RPMI8226 (cell line): ENCODE measurements at places on chromosomes 1 and 21.

DNA sequence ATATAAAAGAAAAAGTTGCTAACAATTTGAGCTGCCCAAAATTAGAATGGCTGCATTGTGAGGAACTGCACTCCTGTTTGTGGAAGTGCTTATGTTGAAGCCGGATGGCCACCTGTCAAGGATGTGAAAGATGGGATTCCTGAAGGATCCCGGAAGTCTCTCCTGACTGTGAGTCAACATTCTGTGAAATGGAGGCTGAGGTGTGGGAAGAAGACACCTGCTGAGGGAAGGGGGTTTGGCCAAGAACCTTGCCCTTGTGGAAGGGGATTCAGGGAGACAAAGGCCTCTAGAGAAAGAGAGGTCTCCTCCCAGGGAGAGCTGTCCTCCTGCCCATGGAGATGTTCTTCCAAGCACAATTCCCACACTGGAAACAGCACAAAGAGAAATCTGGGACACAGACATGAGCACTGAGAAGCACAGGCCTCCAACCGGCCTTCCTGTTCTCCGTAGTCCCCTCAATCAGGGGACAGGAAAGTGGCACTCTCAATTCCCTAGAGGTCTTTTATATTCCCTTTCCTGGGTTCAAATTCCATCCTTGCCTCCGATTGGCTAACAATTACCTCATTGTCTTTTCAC, 70.5 kb downstream of the CD2 start:
- DNase-seq, result no peak

DNA sequence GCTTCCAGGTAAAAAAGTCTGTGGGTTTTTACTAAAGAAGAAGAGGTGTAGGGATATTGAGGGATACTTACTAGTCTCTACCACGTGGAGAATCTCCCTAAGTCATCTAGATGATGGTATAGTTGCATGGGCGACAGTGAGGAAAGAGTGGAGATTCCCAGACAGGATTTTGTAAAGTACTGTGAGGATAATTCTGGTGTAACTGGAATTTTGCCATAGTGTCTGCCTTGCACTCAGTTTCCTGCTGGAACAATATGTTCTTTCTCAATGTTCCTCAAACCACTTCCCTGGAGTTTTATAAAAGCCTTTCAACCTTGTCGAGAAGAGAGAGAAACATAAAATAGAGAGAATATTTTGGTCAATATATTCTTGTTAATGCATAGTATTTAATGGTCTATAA, 95.1 kb upstream of the WLS start:
- no peak for DNase-seq

DNA sequence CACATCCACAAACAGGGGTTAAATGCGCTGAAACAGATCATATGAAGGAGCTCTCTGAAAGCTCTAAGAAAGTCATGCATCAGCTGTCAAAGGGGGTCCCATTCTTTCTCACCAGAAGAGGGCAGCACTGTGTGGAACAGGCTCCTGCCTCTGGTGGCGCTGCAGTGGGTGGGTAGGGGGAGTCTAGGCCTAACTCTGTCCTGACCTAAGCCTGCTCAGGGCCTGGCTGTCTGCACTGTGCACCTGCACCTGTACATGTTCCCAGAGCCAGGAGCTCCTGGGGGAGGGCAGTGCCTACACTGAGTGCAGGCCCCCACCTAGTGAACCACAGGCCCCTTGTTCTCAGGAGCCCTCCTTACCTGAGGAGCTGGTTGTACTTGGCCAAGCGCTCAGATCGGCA, 16.0 kb downstream of the ENO1 start:
- peak; percentile 50 for DNase-seq

GRCh38 chr1:116544588-116545358, 26.1 kb downstream of the CD58 start:
- DNase-seq, result no peak

GRCh38 chr1:96481409-96481808, 240.2 kb upstream of the PTBP2 start:
- no peak for DNase-seq

DNA sequence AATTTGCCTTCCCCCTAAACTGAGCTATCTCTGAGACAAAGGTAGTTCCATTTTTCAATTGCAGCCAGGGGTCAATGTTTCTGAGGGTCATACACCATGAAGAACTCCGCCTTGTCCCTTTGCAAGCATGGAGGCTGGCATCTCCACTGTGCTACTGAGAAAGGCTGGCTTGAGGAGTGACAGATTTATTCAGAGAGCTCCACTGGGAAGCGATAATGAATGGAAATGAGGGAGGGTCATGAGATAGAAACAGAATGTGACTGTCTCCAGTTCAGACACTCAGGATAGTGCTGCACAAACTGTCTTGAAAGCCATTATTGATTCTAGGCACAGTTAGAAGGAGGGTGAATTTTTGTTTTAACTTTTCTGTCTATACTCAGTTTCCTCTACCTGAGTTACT, 197.5 kb downstream of the ZNF326 start:
- DNase-seq, result no peak

DNA sequence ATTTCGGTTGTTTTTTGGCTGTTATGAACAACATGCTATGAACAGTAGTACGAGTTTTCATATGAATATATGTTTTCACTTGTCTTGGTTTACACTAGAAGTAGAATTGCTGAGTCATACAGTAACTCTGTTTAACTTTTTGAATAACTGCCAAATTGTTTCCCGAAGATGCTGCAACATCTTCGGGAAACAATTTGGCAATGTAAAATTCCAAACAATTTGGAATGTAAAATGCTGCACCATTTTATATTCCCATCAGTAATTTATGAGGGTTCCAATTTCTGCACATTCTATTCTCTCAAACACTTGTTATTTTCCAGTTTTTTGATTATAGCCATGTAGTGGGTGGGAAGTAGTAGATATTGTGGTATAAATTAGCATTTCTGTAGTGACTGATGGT, 11.6 kb downstream of the PCBP3 start:
- no peak for DNase-seq

DNA sequence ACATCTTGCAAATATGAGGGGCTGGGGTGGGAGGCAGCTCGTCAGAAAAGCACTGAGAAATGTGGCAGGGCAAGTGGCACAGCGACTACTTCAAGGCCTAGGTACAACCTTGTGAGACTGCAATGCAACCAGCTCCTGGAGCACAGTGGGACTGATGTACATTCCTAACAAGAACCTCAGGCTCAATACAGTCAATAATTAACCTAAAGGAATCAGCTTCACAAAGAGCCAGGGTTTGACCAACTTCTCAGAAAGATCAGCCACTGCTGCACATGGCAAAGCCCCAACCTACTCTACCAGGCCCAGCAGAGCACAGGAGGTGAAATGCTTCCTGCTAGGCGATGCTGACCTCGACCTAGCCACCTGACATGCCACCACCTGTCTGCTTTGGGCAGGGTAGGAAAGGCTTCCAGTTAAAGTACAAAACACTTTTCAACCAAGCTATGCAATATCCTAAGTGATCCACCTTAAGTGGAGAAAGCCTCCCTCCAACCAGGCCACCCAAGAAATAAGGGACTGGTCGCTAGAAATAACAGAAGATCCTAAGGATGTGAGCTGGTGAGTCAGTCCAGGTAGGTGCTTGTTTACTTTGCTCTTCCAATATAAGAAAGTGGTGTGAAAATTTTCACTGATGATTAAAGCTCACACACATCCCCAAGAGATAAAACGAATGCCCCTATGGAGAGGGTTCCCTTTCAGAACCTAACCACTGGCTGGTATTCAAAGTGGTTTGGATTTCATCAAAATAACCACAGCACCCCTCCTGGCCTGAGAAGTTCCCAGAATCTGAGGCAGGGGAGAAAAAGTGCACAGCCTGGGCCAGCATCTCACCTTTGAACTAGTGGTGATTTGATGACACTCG, 2.1 kb downstream of the RIPK4 start:
- DNase-seq, result peak; percentile 39

GRCh38 chr1:24093732-24094131, 18.2 kb downstream of the MYOM3 start:
- no peak for DNase-seq

GRCh38 chr1:47262787-47263413, 30.9 kb upstream of the TAL1 start:
- peak; percentile 65 for DNase-seq

GRCh38 chr1:219086956-219087469, 86.7 kb upstream of the LYPLAL1 start:
- DNase-seq, result no peak

- DNase-seq, result no peak
These were observed 155.0 kb upstream of the RUNX1 start for GRCh38 chr21:35204125-35204524.

GRCh38 chr21:22679207-22679606, 1681.0 kb downstream of the NCAM2 start:
- no peak for DNase-seq

DNA sequence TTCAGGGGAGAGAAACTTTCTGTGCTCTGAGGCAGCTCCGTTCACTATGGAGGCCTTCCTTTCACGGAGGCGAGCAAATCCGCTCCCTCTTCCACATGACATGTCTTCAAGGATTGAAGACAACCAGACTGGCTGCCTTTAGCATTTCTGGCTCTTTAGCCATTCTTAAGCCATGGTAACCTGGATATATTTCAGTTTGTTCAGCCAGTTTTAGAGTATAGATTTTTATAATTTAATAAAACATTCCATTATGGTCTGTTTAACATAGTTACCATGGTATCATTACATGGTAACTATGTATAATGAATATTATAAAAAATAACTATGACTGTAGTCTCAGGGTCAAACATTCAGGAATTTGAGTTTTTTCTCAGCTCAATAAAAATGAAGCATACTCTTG, 54.2 kb upstream of the NFIA start:
- DNase-seq, result no peak

- no peak for DNase-seq
These were observed 36.5 kb upstream of the RC3H1 start for GRCh38 chr1:174058624-174059023.

DNA sequence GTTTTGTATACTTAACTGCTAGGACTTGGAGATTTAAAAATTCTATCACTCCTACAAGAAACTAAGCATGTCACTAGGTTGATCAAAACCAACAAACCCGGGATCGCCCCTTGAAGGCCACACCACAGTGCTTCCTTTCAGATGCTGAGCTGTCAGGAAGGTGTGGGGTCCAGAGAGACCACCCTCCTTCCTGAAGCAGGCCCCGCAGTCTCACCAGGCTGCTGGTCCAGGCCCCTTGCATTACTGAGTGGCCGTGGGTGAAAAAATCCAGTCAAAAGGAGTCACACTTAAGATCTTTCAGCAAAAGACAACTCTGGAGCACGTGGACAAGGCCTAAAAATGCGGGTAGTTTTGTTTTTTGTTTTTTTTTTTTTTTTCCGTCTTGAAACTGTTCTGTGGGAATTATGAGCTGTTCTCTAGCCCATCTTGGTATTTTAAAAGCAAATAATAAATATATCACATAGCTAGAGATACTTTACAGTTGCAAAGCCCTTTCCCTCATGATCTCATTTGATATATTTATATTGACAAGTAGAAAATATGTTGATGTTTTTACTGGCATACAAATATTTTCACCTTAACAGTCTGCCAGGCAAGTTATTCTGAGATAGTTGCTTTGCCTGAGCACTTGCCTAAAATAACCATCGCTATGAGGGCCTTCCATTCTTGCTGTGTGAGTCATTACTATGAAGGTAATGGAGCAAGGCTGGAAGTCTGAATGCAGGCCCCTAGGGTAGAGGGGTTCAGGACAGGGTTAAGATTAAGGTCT, 73.1 kb upstream of the EDEM3 start:
- no peak for DNase-seq

- no peak for DNase-seq
These were observed 8.7 kb downstream of the IFNLR1 start for GRCh38 chr1:24178407-24178806.

DNA sequence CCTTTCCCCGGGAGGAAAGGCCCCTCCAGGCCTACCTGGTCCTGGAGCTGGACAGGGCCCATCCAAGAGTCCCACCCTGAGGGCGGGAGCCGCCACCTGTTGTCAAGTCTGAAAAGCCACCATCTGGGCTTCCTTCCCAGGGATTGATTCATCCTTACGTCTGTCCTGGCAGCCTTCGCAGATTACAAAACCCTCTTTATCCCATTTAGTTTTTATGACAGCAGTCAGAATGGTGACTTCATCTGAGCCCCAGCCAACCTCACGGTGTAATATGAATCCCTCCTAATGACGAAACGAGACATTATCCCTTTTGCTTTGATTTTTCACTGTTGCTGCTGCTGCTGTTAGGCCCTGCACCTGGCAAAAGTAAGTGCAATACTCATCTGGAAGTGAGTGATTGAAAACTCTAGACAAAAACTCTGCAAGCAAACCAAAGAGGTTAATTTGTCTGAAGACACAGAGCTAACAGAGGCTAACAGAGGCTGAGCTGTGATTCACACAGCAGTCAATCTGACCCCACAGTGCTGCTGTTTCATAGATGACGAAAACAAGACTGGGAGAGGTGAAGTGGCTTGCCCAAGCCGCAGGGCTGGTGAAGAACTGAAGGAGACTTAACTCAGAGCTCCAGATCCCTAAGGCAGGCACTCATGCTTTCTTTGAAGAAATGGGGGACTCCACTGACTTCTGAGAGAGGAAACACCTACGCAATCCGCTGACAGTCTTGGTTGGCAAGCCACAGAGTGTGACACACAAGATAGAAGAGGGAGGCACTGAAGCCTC, 30.0 kb upstream of the S100A7 start:
- DNase-seq, result no peak

DNA sequence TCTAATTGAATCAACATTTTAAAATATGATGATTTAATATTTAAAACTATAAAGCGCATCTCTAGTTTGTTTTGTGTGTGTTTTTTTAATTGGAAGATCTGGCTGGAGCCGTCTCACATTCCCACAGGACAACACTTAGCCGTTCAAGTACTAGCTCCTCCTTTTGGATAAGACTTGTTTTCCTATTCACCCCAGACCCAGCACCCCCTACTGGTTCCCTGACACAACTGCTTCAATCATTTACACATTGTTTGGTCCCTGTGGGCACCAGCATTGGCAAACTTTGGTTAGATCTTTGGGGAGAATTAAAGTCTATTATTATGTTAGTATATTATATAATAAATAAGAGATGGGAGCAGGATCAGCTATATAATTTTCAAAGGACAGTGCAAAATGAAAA, 34.5 kb downstream of the TYW3 start:
- DNase-seq, result peak; percentile 8

GRCh38 chr1:198628067-198628455, 10.8 kb upstream of the PTPRC start:
- no peak for DNase-seq

GRCh38 chr1:11759791-11760190, 2.2 kb upstream of the C1orf167 start:
- DNase-seq, result no peak

- no peak for DNase-seq
These were observed 3.0 kb upstream of the FOXD3 start for GRCh38 chr1:63319046-63320021.

DNA sequence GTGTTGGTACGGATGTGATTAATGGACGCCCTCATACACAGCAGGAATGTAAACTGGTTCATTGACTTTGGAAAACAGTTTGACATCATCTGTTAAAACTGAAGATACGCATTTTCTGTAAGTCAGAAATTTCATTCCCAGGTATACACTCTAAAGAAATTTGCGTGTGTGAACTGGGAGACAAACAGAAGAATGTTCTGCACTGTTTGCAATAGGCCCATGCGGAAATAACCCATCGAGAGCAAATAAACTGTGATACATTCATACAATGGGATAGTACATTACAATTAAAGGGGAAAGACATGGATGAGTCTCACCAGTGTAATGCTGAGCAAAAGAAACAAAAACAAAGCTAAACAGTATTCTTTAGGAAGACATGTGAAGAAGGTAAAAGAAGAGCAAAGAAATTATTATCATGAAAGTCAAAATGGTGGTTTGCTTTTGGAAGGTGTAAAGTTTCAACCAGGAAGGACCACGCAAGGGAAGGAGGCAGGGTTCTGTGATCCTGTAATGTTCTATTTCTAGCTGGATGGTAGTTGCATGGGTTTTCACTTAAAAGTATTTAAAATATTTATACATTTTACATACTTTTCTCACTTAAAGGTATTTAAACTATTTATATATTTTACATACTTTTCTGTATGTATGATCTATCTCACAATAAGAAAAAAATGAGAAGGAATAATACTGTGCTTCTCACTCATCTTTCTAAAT, 30.3 kb downstream of the INTS7 start:
- DNase-seq, result no peak
